Stomach (tissue), 19 donors: ENCODE measurements at places on chromosomes 3 and 15. TPM values are rescaled to one million over a fixed set of nuclear protein-coding genes. Genes with fewer than 3 reads are reported as not detected.

Gene SOX2
- total RNA-seq: not detected

Gene PAQR9
- total RNA-seq: not detected

GRCh38 chr3:29275309-29275708 lies 5.6 kb upstream of the RBMS3 start:
- DNase-seq: peak; percentile 55
- H3K4me1 ChIP-seq: no peaks in the 10 kb centered on the region
- no peaks in the 10 kb centered on the region for H3K27me3 ChIP-seq
- no peak overlapping the region for H3K4me3 ChIP-seq
- no peak overlapping the region for H3K27ac ChIP-seq
- H3K36me3 ChIP-seq: no peaks in the 10 kb centered on the region

DNA sequence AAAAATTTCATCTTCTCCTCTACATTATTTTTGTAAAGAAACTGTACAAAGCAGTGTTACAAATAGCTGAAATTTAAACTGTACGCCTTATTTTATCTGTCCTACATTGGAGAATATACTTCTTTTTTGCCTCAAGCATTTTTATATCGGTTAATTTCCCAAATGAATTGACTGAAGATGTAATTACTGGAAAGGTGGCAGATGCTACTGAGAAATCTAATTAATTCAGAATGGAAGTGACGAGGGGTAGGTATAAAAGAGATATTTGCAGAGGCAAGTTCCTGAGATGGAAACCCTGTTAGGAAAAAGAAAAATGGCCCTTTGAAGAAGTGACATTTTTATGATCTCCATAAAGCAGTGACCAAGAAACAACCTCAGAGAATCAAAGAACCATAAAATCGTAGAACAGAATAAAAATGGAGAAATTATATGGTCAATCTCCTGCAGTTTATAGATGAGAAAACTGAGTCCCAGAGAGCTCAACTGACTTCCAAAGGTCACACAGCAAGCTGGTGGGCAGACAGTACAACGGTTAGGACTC lies 20.4 kb downstream of the RUVBL1 start:
- no peak for DNase-seq
- no peak overlapping the region for H3K27ac ChIP-seq
- H3K36me3 ChIP-seq: peaks cover 71% of the 10 kb centered on the region
- H3K27me3 ChIP-seq: no peaks in the 10 kb centered on the region
- peaks cover 3% of the 10 kb centered on the region for H3K4me1 ChIP-seq

DNA sequence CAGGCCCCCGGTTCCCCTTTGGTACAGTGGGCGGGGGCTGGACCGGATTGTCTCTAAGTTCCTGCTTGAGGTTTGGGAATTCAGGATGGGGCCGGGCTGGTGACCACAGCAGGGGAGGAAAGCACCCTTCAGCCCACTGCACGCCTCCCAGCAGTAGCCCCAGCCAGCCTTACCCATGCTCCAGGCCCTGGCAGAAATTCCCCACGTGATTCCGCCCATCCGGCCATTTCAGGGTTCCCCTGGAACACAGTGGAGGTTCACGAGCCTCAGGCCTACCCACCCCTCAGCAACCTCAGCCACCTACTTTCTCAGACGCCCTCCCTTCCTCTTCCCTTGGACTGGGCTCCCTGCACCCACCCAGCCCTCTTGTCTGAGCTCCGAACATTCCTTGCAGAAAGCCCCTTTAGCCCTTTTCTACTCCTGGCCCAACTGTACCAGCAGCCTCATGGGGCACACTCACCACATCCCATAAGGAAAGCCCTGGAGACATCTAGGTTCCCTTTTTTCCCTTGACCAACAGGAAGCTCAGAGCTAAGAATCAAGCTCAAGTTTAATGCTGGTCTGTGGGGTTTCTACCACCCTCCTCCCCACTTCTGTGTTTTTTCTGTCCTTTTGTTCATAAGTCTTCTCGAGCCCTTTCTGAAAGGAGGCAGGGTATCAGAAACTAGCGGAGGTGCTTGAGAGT lies 11.5 kb downstream of the ALS2CL start:
- peaks cover 47% of the 10 kb centered on the region for H3K36me3 ChIP-seq
- H3K4me1 ChIP-seq: no peaks in the 10 kb centered on the region
- H3K27me3 ChIP-seq: no peaks in the 10 kb centered on the region
- H3K4me3 ChIP-seq: no peak overlapping the region
- no peak overlapping the region for H3K27ac ChIP-seq

- H3K4me1 ChIP-seq: peaks cover 57% of the 10 kb centered on the region
- no peak for DNase-seq
- no peaks in the 10 kb centered on the region for H3K27me3 ChIP-seq
- peaks cover 100% of the 10 kb centered on the region for H3K36me3 ChIP-seq
Measured at GRCh38 chr3:37053753-37054152, 60.4 kb downstream of the MLH1 start.
